ENCODE measurements at places on chromosomes 2 and 18.

DNA sequence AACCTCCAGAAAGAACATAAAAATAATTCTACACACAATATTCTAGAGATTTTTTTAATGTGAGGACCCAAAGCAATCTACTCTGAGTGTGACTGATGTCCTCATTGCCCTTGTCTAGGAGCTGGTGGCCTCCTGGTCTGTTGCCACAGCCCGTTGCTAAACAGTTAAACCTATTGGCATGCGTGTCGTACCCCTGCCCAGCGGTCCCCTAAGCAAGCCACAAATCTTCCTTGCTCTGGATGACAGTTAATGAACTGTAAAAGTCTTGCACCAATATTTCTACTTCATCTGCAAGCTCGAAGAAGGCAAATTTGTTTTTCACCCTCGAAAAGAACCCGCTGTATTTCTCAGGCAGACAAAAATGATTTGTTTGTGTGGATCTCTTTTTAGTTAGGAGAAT, 489.1 kb upstream of the MEX3C start:
- no peak for DNase-seq

DNA sequence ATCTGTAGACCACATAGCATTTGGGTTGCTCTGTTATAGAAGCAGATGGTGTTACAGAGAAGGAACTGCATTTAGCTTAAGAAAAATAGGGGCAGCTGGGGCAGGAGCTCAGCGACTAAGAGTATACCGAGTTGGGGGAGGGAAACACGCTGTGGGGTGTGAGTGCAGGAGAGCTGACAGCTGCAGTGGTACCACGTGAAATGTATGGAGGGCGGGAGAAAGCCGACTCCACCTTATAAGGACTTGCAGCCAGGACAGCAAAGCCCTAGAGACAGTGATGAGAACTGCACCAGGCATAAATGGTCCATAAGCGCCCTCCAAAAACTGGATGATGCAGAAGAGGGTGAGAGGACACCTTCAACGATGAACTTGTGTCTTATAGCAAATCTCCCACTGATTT, 237.6 kb downstream of the PRKCE start:
- peak; percentile 57 for DNase-seq

GRCh38 chr2:24793761-24794435, 673 bp downstream of the CENPO start:
- DNase-seq: peak; percentile 57

GRCh38 chr2:158782616-158783015, 12.5 kb upstream of the DAPL1 start:
- DNase-seq: no peak

- DNase-seq: no peak
Measured at GRCh38 chr18:63237881-63238692, 81.5 kb downstream of the BCL2 start.

DNA sequence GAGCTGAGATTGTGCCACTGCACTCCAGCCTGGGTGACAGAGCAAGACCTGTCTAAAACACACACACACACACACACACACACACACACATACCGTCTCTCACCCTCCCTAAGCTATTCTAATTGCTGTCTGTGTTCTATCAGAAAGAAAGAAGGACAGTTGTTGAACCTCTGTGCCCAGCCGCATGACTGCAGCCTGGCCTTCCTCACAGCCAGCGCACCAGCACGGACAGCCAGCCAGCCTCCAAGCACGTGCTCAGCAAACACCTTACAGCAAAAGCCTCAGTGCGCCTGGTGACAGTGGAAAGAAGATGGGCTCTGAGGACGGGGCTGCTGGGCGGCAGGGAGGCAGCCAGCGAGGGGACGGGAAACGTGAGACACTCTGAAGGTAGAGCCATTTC, 58.0 kb downstream of the ZNF516 start:
- DNase-seq: no peak
